AG10803 (cell line): ENCODE measurements at places on chromosomes 13 and 19.
A peak's percentile ranks its signal among the peaks of the same experiment; 100 is the strongest.

- DNase-seq: no peak
Measured at GRCh38 chr19:39928357-39928725, 6.1 kb downstream of the FCGBP start.

- DNase-seq: no peak
Measured at GRCh38 chr13:113187883-113188665, 20.4 kb downstream of the PCID2 start.

- DNase-seq: no peak
Measured at GRCh38 chr13:99208185-99208584, 7.5 kb downstream of the UBAC2 start.

GRCh38 chr13:37534181-37534580, 64.4 kb downstream of the POSTN start:
- DNase-seq: peak; percentile 79

GRCh38 chr19:7678971-7679751, 1.5 kb upstream of the TRAPPC5 start:
- DNase-seq: no peak

GRCh38 chr19:439167-439900, 21.5 kb downstream of the SHC2 start:
- DNase-seq: no peak

DNA sequence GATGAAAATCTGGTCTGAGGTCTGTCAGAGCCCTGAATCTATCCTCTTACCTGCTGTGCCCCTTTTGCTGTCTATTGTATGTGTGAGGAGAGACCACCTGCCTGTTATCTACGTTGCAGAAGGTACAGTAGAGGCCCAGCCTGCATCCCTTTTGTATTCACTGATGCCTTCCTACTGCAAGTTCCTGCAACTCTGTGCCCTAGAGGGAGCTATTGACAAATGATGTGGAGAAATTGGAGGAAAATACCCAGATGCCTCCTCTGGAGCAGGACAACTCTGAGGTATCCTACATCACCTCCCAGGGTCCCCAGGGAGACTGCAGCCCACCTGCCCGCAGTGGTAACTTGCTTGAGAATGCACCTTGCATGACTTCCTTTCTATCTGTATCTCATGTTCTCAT, 33.7 kb downstream of the SIAH3 start:
- DNase-seq: no peak

DNA sequence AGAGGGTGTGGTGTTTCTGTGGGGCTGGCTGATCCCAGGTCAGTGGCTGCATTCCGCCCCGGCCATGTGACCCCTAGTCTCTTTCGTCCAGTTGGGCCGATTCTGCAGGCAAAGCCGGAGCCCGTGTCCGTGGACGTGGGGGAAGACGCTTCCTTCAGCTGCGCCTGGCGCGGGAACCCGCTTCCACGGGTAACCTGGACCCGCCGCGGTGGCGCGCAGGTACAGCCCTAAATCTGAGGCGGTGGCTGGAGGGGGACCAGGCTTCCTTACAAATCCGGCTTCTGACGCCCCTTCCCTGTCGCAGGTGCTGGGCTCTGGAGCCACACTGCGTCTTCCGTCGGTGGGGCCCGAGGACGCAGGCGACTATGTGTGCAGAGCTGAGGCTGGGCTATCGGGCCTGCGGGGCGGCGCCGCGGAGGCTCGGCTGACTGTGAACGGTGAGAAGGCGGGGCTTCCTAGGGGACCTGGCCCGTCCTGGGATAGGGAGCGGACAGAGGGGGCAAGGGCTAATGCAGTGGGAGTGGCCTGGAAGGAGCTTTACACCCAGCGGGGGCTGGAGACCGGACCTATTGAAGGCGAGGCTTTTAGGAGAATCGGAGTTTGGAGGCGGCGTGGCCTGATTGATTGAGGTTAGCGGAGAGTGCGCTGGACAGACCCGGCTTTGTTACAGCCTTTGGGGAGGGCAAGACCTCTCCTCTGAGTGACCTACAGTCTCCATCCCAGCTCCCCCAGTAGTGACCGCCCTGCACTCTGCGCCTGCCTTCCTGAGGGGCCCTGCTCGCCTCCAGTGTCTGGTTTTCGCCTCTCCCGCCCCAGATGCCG, 4.3 kb downstream of the KIRREL2 start:
- no peak for DNase-seq

GRCh38 chr19:50358483-50359327, 6.7 kb downstream of the NAPSA start:
- peak; percentile 23 for DNase-seq

DNA sequence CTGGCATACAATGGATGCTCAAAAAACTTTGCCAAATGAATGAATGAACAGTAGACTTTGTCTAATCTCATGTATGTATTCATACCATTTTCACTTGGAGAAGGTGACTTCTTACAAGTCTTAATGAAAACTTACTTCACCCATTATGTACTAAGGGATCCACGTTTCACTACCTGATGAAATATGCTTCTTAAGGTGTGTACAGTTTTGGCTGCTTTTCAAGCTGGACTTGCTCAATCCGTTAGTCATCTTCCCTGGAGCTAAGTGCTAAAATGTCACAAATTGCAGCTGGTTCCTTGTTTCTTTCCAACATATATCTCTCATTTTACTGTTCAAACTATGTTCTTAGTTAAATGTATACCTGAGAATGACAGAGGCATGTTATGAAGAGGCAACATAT, 4.2 kb upstream of the CCNA1 start:
- DNase-seq: no peak

- DNase-seq: no peak
Measured at GRCh38 chr19:51181913-51182419, 39.9 kb downstream of the SIGLEC7 start.

DNA sequence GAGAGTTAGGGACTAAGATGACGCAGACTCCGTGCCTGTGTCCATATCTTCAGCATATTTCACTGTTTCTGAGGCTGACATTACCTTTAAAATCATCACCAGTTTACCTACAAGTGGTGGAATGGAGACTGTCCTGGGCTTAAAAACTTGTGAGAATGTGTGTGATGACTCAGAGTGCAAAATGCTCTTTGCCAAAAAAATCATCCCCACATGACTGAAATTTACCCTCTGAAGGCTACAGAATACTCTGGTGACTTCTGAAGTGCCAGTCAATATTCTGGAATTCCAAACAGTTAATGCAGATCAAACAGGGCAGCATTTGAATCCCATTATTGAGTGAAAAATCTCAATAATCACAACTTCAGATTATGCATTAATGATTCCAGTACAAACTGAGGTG, 901.4 kb downstream of the EFNB2 start:
- DNase-seq: no peak

DNA sequence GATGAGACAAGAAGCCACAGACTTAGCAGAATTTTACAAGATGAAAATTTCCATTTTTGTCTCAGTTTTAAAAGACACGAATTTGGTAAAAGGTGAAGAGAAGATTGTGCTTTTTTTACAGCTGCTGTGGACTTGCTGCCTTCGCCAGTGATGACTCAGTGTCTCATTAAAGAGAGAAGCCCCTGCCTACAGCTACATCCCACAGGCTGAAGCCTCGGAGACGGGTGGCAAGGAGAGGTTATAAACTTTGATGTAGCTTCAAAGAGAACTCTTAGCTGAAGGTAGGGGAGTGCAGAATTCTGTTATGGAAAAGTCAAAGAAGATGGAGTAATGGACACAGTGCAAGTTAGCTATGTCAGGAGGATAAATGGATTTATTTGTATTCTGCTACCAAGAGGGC, 683.4 kb upstream of the ARGLU1 start:
- peak; percentile 1 for DNase-seq

- DNase-seq: no peak
Measured at GRCh38 chr13:90533866-90534265, 813.6 kb upstream of the MIR17HG start.

DNA sequence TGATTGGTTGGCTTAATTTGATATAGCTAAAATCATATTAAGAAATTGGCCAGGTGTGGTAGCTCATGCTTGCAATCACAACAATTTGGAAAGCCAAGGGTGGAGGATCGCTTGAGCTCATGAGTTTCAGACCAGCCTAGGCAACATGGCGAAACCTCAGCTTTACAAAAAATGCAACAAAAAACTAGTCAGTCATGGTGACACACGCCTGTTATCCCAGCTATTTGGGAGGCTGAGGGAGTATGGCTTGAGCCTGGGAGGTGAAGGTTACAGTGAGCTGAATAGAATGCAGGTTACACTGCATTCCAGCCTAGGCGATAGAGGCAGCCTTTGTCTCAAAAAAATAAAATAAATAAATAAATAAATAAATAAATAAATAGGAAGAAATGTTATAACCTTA, 1579.6 kb upstream of the SLC10A2 start:
- DNase-seq: no peak

- no peak for DNase-seq
Measured at GRCh38 chr19:53518716-53519115, 19.2 kb upstream of the ZNF331 start.

DNA sequence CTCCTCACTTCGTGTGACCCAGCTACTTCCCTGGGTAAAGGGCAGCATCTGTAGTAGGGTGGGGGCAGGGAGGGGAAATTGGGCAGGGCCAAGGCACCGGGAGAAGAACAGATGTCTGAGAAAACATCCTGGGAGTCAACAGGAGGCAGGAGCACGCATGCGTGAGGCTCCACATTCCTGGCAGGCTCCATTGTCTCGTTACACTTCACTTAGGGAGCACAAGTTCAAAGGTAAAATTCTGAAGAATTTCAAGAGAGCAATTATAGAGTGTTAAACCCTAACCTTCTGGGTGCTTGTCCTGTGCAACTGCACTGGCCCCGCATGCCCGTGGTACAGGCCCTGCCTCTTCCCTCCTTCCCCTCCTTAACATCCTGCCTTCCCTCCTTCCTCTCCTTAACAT, 79.6 kb upstream of the POMP start:
- no peak for DNase-seq

DNA sequence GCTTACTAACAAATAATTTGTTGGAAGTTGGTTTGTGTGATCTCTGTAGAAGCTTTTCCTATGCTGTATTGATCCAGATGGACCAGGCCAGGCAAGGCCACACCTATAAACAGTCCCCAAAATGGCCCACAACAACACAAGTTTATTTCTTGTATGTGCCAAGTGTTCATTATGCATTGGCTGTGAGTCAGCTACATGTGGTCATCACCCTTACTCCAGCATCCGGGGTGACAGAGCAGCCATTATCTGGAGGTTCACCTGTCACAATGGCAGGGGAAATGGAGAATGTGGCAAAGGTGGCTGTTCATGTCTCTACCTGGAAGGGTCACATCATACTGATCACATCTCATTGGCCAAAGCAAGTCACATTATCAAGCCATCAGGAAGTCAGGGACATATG, 164.3 kb downstream of the DCT start:
- DNase-seq: no peak

- DNase-seq: no peak
Measured at GRCh38 chr19:32928806-32929205, 43.0 kb downstream of the CEP89 start.

- DNase-seq: no peak
Measured at GRCh38 chr13:65265988-65266387, 1964.1 kb downstream of the PCDH9 start.

- DNase-seq: no peak
Measured at GRCh38 chr13:42474954-42475353, 99.0 kb upstream of the TNFSF11 start.

GRCh38 chr13:40109351-40109844, 453.9 kb downstream of the COG6 start:
- peak; percentile 95 for DNase-seq

- no peak for DNase-seq
Measured at GRCh38 chr19:39284032-39284431, 12.2 kb upstream of the IFNL1 start.

DNA sequence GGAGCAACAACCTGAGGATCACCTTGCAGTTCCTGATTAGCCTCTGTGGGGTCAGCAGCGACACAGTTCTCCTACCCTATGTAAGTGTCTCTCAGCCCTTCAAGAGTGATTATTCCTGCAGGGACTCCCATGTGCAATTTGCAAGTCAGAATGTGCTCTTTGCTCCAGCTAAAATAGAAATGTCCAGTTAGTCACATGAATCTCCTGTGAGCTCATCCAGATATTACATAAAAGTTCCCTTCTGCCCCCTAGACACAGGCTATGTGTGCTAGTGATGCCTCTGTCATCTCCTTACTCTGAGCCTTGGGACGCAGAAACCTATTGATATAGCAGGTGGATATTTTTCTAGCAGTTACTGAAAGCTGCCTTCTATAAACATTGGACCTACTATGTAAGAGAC, 105.5 kb downstream of the ZAR1L start:
- DNase-seq: peak; percentile 26

DNA sequence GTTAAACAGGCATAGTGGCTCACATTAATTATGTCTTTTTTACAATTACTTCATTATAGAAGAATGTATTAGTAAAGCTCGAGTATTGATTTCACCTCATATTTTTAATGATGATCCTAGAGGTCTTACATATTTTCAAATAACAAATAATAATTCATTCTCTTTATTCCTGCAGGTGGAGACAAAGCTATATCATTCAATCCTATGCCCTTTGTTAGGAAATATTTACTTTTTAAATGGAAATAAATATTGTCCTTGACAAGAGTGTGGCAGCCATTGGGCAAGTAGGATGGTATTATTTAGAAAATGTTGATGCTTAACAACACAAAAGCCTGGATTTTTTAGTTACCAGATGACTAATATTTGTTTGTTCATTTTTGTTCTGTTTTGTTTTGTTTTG, 127.6 kb downstream of the COG6 start:
- no peak for DNase-seq

GRCh38 chr13:24985107-24985506, 110.8 kb upstream of the PABPC3 start:
- no peak for DNase-seq

DNA sequence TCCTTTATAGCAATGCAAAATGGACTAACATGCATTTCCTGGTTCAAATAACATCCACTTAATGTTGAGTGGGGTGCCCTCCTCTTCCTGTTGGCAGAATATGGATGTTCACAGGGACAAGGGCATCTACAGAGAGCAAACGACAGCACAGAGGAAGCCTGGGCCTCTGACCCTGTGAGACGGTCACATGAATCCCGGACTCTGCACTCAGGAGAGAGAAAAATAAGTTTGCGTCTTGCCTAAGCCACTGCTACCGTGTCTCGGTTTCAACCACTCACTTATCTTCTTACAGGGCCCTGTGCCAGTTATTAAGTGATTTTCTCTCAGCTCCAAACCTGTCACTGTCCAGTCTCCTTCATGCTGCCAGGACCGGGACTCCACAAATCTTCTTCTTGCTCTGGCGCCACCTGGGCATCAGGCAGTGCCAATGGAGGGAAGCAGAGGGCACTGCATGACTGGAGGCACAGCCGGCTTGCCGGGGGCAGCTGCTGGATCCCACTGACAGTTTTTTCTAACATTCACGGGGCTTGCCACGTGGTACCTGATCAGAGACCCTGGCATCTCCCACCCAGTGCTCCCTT, 11.8 kb downstream of the LIG1 start:
- DNase-seq: no peak

GRCh38 chr13:46553521-46553885, 533 bp downstream of the LRCH1 start:
- no peak for DNase-seq

DNA sequence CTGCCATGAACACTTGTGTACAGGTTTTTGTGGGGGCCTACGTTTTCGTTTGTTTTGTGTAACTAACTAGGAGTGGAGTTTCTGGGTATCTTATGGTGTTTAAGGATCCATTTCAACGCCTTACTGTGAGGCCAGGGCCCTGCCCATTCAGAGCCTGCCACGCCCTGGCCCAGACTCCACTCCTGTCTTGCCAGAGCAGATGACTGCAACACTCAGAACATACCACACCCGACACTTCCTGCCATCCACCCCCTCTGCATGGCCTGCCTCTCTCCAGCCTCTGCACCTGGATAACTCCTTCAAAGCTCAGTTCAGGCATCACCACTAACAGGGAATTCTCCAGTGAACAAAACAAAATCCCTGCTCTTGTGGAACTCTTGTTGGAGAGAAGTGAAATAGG, 43.2 kb downstream of the RGCC start:
- DNase-seq: peak; percentile 15
